ENCODE measurements at places on chromosomes 3 and 15.

GRCh38 chr15:93265111-93265556 is 176.1 kb upstream of the RGMA start:
- no peak for DNase-seq

- DNase-seq = no peak
These were observed 71.3 kb downstream of the C3orf70 start for GRCh38 chr3:185081521-185081920.

- DNase-seq = no peak
These were observed 50.4 kb downstream of the GLB1 start for GRCh38 chr3:33046521-33046920.

GRCh38 chr15:90933301-90933700 is 952 bp upstream of the HDDC3 start:
- no peak for DNase-seq

DNA sequence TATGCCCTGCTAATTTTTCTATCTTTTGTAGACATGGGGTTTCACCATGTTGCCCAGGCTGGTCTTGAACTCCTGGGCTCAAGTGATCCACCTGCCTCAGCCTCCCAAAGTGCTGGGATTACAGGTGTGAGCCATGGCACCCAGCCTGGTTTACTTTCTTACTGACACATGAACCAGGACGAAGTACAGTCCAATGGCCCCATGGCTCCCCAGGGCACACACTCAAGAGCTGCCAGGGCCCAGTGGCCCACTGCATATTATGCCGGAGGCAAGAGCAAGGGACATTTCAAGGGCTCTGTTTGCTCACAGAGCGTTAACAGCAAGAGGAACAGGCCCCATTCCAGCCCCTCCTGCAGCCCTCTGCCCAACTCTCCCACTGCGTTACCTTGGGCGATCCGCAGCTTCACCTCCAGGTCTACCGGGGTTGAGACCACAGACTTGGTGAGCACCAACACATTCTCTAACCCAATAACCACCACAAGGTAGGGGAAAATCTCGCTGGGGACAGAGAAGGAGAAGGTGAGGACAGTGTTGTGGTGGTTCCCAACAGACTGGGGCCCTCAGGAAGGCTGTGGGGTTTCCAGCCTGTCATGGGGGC is 42.8 kb downstream of the PTPN23 start:
- DNase-seq = no peak

GRCh38 chr15:65812916-65813315 is 20.8 kb upstream of the DENND4A start:
- no peak for DNase-seq

DNA sequence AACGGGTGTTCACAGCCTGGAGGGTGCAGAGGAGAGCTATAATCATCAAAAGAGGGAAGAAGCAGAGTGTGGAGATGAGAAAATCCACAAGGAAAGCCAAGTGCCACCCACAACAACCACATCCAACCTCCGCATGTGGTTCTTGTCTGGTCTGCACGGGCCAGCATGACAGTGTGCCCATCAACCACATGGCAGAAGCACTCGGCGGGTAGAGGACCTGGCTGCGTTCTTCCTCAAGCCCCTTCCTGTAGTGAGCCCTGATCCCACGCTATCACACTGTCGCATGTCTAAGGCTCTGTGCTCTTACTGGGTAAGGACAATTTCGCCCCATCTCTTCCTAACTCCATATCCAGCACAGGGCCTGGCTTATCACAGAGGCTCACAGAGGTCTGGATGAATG is 41.9 kb downstream of the PTPN23 start:
- DNase-seq = no peak

GRCh38 chr3:63762180-63762579 is 56.9 kb upstream of the C3orf49 start:
- no peak for DNase-seq

- no peak for DNase-seq
These were observed 110.8 kb downstream of the BBX start for GRCh38 chr3:107633327-107634098.

- DNase-seq = no peak
These were observed 338.4 kb downstream of the SATB1 start for GRCh38 chr3:18086760-18087159.

DNA sequence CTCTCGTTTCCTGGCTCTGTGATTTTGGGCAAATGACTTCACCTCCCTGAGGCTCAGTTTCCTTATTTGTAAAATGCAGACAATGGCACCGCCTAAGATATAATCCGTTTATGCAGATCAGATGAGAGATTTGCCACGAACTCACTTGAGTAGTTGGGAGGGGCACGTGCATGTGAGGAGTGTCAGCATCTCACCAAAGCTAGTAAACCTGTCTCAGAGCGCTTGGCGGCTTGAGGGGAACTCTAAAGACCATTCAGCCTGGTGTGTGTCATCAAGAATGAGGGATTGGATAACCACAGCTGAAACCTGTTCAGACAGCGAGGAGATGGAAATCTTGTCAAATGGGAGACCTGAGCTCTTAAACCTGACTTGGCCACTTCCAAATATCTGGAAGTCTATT is 48.7 kb downstream of the BDH1 start:
- DNase-seq = no peak

- DNase-seq = no peak
These were observed 69.4 kb downstream of the FHIT start for GRCh38 chr3:61181874-61182273.

DNA sequence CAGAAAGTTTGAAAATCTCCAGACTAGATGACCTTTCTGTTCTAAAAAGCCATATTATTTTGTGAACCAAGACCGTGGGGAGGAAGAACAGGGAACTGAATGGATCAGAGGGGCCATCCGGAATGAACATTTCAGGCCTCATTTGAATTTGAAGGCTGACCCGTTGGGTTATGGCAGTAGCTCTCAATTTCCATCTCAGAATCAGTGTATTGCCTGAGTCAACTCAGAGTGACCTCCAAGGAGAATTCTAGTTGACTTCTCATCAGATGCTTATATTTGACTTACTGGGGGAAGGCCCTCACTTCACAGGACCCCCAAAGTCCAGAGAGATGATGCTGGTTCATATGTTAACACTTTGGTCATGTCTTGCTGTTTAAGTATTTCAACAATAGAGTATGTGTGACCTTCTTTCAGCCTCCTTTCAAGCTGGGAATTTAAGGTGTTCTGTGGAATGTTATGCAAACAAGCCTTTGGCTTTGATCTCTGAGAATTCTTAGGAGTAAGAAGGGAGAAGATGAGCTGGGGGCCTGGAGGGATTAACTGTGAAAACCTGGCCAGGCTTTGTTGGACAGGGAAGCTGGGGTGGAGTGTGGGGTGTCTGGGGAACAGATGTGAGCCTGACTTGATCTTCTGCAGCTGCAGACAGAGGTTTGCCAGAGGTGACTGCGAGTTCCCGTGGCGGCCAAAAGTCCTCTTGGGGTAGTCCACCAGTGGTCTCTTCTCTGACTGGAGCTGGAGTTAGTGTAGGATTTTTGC is 111.2 kb upstream of the RGMA start:
- DNase-seq = no peak

DNA sequence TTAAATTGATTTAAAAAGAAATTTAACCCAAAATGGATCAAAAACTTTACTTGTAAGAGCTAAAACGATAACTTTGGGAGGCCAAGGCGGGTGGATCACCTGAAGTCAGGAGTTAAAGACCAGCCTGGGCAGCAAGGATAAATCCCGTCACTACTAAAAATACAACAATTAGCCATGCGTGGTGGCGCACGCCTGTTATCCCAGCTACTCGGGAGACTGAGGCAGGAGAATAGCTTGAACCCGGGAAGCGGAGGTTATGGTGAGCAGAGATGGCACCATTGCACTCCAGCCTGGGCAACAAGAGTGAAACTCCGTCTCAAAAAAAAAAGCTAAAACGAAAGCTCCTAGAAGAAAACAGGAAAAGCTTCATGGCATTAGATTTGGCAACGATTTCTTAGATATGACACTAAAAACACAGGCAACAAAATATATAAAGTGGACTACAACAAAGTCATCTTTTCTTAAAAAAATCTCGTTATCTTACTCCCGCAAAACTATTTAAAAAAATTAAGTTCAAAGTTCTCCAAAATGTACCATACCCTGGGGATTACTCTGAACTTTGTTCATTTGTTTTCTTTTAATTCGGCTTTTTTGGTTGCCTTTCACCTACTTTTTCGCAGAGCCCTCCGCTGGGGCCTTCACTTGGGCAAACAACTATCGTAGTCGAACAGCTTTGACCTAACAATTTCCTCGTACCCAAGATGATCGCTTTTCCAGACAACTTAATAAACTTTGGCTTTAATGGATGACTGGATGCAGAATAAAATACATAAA is 2.9 kb downstream of the HDDC3 start:
- no peak for DNase-seq

- DNase-seq = no peak
These were observed 32.3 kb downstream of the ZNF710 start for GRCh38 chr15:90033448-90033847.

DNA sequence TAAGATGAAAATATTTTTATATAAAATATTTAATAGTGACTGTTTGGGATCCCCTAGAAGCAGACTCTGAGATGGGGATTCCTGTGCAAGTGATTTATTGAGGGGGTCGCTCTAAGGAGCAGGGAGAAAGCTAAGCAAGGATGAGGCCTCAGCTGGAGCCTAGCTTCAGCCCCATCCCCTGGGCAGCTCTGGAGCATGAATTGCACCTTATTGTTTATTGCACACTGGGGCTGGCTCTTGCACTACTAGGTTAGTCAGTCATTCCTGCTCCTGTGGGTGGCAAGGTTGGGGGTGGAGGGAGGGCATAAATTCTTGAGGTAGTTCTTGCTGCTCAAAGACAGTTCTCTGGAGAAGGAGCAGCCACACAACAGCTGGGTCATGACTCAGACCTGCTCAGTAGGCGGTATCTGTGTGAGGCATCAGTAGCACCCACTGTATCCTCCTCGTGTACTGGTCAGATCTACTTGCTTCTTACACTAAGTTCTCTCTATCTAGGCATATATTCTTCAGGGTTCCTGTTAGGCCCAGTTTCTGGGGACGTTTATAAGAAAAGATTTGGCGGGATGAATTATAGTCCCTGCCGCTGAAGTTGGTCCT is 27.2 kb upstream of the TNFSF10 start:
- DNase-seq = peak; percentile 44

- no peak for DNase-seq
These were observed 42.1 kb downstream of the TLE3 start for GRCh38 chr15:70055601-70056051.

GRCh38 chr3:150803440-150803985 is 40.5 kb upstream of the SIAH2 start:
- DNase-seq = no peak

DNA sequence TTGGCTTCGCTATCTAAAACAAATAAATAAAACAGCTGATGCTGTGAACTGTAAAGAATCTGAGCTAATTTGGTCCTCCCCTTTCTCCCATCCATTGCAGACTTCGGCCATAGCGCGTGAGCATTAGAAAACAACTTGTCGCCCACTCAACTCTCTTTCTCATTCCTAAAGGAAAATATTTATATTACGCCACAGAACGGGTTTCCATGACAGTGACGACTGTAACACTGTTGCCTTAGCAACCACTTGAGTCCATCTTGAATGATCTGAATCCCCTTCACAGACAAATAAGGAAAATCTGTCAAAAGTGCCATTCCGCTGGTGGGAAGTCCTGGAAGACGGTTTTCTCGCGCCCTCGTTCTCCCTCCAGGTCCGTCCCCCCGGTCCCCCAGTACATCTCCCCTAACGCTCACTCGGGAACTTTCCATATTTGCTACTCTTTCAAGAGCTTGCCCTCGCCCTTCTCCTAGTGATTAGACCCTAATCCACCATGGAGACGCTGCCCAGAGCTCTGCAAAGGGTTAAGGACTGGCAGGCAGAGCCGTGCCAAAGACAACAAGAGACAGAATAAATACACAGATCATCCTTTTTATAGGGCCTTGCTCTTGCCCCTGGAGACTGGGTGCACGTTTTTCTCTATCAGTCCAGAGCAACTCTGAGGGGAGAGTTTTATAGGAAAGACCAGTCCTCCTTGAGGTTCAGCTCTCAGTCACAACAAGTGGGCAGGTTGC is 50.5 kb downstream of the CRYGS start:
- DNase-seq = no peak

GRCh38 chr15:82810890-82811426 is 1.5 kb downstream of the WHAMM start:
- DNase-seq = no peak

DNA sequence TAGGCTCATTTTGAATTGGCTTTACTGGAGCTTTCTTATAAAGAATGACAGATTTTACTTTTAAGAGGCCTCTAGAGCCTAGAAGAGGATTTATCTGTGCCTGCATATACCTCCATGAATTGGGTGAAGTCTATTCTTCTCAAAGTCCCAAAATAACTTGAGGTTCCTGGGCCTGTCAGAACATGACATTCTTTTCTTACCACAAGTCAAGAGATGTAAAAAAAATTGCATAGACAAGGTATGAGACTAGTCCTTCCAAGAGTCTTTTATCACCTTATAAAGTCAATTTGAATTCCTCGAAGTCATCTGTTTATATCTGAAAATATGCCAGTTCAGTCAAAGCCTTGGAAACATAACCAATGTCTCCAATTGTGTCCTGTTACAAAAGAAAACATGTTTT is 17.2 kb upstream of the CD200 start:
- no peak for DNase-seq

- DNase-seq = no peak
These were observed 61.1 kb downstream of the GRIP2 start for GRCh38 chr3:14478956-14479550.

GRCh38 chr3:53725387-53725995 is 120.7 kb downstream of the CHDH start:
- DNase-seq = no peak

DNA sequence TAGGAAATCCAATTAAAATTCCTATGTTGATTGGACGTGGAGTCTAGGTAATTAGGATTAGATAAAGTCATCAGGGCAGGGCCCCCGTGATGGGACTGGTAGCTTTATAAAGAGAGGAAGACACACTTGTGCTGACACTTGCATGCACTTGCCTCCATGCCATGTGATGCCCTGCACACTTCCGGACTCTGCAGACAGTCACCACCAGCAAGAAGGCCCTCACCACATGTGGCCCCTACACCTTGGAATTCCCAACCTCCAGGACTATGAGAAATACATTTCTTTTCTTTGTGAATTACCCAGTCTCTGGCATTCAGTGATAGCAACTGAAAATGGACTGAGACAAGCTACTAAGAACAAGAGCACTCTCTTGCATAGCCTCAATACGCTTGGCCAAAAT is 90.6 kb downstream of the CRYGS start:
- no peak for DNase-seq

DNA sequence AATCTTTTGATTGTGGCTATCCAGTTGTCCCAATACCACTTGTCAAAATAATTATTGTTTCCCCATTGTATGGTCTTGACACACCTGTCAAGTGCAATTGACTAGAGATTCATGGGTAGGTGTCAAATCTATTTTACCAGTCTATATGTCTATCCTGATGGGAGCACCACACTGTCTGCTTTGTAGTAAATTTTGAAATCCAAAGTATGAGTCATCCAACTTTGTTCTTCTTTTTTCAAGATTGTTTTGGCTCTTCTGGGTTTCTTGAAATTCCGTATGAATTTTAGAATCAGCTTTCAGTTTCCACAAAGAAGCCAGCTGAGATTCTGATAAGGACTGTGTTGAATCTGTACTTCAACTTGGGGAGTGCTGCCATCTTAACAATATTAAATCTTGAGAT is 71.9 kb downstream of the CSNK1G1 start:
- no peak for DNase-seq
